ENCODE measurements at places on chromosomes 2 and 18.
A peak's percentile ranks its signal among the peaks of the same experiment; 100 is the strongest.

GRCh38 chr2:190477661-190478454 lies 56.7 kb downstream of the NEMP2 start:
- DNase-seq: no peak

- no peak for DNase-seq
Measured at GRCh38 chr2:238007924-238008323, 41.1 kb downstream of the UBE2F start.

DNA sequence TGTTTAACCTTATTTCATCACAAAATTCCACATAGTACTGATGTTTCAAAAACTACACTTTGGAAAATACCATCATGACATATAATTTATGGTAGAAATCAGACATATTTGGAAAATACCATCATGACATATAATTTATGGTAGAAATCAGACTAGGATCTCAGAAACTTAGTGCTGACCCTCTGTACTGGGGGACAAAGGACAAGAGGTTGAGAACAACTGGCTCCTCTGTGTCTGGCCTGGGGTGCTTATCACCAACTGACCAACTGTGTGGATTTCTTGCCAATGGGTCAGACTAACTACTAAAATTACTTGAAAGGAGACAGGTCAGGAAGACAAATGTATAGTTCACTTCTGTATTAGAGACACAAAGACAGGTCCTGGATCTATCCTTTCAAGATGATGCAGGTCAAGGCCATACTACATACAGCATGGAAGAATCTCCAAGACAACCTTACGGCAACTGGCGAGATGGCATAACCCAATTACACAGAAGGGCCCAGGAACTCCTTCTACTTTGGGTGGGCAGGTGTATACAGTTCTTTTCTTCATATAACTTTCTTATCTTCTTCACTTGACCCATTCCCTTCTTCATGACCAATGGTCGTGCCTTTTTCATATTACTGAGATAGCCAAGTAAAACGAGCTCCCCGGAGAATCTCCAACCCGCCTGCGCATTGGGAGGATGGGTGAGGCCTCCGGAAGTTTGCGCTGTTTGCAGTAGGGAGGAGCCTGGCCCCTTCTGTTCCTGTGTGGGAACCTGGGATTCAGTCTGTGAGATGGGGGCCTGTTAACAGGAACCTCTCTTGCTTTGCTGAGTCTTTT lies 290.5 kb downstream of the AGPS start:
- DNase-seq: no peak

- DNase-seq: no peak
Measured at GRCh38 chr2:25354116-25354515, 12.4 kb upstream of the DNMT3A start.

DNA sequence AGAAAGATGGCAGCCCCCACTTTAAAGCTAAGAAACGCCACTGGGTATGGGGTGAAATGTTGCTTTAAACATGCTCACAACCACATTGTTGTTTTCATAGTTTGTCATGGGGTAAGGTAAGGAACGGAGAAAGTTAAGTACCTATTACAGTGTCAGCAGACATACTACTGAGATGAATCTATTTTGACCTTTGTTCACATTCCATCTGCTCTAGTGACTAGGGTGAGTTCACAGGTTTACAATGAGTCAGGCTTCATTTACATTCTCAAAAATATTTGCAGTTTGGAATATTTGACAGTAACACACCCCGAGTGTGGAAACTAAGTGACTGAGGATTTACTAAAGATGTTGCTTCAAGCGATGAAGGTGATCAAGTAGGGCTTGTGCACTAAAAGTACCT lies 428.7 kb upstream of the ACVR2A start:
- DNase-seq: peak; percentile 5

GRCh38 chr2:61193670-61194561 lies 31.9 kb downstream of the C2orf74 start:
- DNase-seq: peak; percentile 52

DNA sequence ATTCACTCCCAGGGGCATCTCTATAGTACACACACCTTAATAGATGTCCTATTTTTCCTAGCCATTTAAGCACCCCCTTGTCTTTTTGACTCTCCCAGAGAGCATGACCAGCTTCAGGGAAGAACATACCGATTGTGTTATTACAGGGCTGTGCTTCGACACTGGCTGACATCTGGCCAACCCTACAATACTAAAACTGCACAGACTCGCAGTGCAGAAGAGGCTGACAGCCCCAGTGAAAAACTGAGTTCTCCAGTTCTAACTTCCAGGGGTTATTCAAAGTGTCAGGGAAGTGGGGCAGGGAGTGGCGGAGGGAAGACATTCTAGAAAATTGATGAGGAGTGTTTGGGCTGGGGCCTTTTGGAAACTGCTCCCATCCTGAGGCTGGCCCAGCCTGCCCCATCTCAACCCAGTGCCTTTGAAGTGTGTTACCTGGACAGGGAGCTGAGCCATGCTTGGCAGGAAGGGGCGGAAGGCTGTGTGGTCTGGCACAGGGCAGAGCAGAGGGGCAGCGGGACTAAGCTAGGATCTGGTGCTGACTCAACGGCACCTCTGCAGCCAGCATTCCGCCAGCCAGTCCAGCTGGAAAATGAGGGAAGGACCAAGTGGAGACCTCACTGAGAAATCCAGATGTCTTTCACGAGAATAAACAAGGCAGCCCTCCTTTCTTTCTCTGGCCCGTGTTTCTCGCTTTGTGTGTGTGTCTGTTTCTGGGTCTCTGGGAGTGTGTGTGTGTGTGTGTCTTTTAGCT lies 15.4 kb upstream of the IGFBP5 start:
- DNase-seq: peak; percentile 30
